ENCODE measurements at places on chromosomes 6 and 20.
A peak's percentile ranks its signal among the peaks of the same experiment; 100 is the strongest.

DNA sequence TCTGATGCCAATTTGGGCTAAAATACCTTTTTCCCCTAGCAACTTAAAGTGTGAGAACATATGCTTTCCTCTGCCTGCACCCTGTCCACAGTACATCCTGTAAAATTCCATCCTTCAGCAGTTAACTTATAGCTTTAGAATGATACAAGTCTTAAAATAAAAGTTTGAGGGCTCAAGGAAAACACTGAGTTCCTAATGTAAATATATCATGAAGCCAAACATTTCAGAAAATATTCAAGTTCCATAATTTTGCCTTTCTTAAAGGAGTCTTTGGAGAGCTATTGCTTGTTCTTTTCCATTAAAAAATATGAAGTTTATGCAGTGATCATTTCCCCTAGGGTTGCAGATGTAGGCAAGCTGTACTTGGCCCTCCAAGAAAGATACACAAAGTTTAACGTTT is 303.8 kb downstream of the COL12A1 start:
- no peaks in the 10 kb centered on the region for H3K27me3 ChIP-seq
- no peak overlapping the region for H3K4me3 ChIP-seq
- no peak for DNase-seq
- H3K27ac ChIP-seq = no peak overlapping the region
- H3K36me3 ChIP-seq = no peaks in the 10 kb centered on the region

GRCh38 chr6:101663100-101663499 is 269.6 kb downstream of the GRIK2 start:
- no peak overlapping the region for H3K27ac ChIP-seq
- no peak for DNase-seq
- no peaks in the 10 kb centered on the region for H3K36me3 ChIP-seq
- no peaks in the 10 kb centered on the region for H3K27me3 ChIP-seq
- H3K4me1 ChIP-seq = no peaks in the 10 kb centered on the region

- H3K4me1 ChIP-seq = peaks cover 73% of the 10 kb centered on the region
- no peaks in the 10 kb centered on the region for H3K27me3 ChIP-seq
- H3K4me3 ChIP-seq = no peak overlapping the region
- no peak for DNase-seq
- H3K27ac ChIP-seq = peak overlapping the region; percentile 22
- peaks cover 13% of the 10 kb centered on the region for H3K36me3 ChIP-seq
These were observed 26.1 kb downstream of the GFOD1 start for GRCh38 chr6:13461307-13461706.

GRCh38 chr20:3828798-3829197 is 8.5 kb downstream of the AP5S1 start:
- H3K4me3 ChIP-seq = no peak overlapping the region
- H3K27me3 ChIP-seq = no peaks in the 10 kb centered on the region
- peaks cover 6% of the 10 kb centered on the region for H3K4me1 ChIP-seq
- H3K36me3 ChIP-seq = peaks cover 21% of the 10 kb centered on the region

GRCh38 chr6:85390105-85390728 is 59.7 kb upstream of the NT5E start:
- H3K27me3 ChIP-seq = no peaks in the 10 kb centered on the region
- H3K4me3 ChIP-seq = no peak overlapping the region
- H3K4me1 ChIP-seq = peaks cover 3% of the 10 kb centered on the region
- no peak overlapping the region for H3K27ac ChIP-seq
- H3K36me3 ChIP-seq = peaks cover 2% of the 10 kb centered on the region
